ENCODE measurements at places on chromosomes 2 and 18. TPM values are rescaled to one million over a fixed set of nuclear protein-coding genes. Genes with fewer than 3 reads are reported as not detected.

GRCh38 chr2:10169581-10169980, 47.0 kb downstream of the RRM2 start:
- DNase-seq: peak; percentile 68
- H3K27me3 ChIP-seq: no peaks in the 10 kb centered on the region
- no peaks in the 10 kb centered on the region for H3K36me3 ChIP-seq
- no peak overlapping the region for H3K27ac ChIP-seq
- H3K4me3 ChIP-seq: no peak overlapping the region

DNA sequence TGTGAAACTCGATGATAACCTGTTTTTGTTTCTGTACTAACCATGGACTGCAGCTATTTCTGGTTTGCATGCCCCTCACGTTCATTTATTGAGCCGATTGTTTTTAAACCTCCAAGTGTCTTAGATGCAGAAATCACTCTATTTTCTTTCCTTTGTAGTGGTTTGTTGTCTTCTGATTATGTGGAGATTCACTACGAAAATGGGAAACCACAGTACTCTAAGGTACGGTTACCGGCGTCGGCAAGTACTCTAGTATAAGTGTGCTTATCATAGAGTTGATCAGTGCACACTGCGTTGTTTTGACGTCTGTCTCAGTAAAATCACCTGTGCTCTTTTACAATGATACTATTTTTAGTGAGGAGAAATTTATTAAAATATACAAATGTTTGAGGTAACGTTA, 87.4 kb downstream of the ADAM23 start:
- no peak overlapping the region for H3K27ac ChIP-seq
- no peaks in the 10 kb centered on the region for H3K27me3 ChIP-seq
- DNase-seq: no peak
- no peaks in the 10 kb centered on the region for H3K4me1 ChIP-seq
- H3K36me3 ChIP-seq: no peaks in the 10 kb centered on the region
- H3K4me3 ChIP-seq: no peak overlapping the region

The SPTBN1 gene
- total RNA-seq: 325 TPM

DNA sequence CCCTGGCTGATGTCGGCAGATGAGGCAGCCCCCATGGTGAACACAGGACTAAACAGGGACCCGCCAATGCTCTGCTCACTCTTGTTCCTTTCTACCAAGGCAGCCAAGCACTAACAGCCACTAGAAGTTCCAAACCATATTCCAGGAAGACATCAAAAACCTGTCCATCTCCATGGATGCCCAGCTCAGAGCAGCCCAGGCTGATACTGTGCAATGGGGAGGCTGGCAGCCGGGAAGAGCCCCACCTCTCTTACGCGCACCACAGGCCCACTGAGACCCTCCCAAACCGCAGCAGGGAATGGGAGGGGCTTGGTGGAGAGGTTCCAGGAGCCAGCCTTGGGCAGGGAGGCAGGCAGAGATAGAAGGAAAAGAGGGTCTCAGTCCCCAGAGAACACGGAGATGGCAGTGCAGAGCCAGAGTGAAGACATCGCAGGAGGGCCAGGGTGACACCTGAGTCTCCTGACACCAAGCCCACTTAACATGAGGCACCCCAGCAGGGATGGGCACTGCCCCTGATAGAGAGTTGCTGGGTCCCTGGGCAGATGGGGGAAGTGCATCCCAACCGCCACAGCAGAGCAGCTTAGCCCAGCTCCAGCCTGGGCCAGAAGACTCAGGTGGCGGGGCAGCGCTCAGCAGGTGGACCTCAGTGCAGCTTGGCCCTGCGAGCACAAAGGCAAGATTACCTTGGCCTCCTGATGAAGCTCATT, 3.4 kb downstream of the HS6ST1 start:
- H3K27ac ChIP-seq: no peak overlapping the region
- peaks cover 11% of the 10 kb centered on the region for H3K36me3 ChIP-seq
- H3K4me3 ChIP-seq: peak overlapping the region; percentile 82
- peaks cover 7% of the 10 kb centered on the region for H3K4me1 ChIP-seq

The PLEK gene
- not detected for total RNA-seq

The RTKN gene
- 11.8 TPM for total RNA-seq

The SERTAD2 gene
- 15.2 TPM for total RNA-seq

DNA sequence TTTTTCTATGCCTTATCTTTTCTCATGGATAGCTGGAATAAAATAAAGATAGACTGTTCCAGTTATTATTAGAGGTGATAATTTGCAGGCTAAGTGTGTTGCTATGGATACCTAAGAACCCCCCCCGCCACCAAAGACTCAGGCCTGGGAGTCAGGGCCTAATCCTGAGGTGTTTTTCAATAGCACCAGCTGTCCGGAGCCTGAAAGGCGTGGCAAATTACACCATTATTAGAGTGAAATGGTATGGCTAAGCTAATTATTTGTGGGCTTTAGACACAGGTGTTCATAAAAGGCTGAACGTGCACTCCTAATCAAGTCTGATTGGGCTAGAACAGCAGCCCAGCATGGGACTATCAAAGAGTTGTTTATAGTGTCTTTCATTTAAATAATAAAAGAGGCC, 293.2 kb upstream of the DCC start:
- DNase-seq: no peak
- H3K4me1 ChIP-seq: no peaks in the 10 kb centered on the region
- no peak overlapping the region for H3K27ac ChIP-seq
- H3K27me3 ChIP-seq: no peaks in the 10 kb centered on the region

DNA sequence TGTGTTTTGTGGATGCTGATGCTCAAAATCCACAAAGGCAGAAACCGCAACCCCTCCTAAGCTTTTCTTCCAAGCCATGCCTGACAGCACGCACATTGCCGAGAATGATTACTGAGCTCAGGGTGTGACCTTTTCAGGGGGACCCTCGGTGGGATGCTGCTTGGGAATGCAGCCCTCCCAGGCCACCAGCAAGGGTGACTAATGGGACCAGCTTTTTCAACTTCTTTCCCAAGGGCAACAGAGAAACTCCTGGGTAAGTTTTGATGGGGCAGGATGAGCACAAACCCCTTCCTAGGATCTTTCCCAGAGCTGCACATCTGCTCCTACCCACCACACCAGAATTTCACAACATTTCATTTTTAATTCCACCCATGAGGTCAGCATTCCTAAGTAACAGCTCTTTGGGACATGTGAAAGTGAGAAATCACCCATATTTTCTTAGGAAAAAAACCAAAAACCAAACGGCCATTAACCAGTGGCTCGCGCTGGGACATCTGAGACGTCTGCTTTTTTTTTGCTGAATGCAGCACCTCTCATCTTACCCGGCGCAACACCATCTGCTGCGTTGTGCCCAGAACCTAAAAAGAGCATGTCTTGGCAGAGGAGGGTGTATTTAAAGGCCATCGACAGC, 119.0 kb downstream of the ARL4C start:
- peak overlapping the region; percentile 36 for H3K27ac ChIP-seq
- H3K4me3 ChIP-seq: no peak overlapping the region

The CNDP1 gene
- not detected for total RNA-seq

GRCh38 chr2:23157812-23158211, 227.2 kb upstream of the KLHL29 start:
- no peak overlapping the region for H3K27ac ChIP-seq
- H3K4me1 ChIP-seq: no peaks in the 10 kb centered on the region
- H3K27me3 ChIP-seq: no peaks in the 10 kb centered on the region
- H3K36me3 ChIP-seq: no peaks in the 10 kb centered on the region

DNA sequence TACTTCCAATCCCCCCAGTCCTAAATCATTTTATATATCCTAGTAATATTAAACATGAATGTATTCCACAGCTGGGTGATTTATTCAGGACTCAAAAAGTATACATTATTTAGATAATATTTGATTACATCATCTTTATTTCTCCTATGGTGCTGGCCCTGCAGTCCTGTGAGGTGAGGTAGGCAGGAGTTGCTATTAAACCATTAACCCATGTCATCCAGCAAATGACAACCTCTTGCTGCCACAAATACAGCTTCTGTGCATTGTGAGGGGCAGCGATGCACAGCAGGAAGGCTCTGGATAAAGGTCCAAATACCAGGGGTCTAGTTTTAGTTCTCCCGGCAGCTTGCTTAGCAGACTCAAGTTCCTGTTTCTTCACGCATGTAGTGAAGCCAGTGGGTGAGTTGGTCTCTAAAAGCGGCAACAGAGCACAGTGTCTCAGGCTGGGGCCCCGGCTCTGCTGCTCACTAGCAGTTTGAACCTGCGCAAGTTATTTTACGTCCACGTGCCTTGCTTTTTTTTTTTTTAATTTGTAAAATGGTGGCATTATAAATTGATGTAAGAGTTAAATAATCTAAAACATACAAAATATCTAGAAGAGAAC, 36.1 kb downstream of the INSIG2 start:
- no peak for DNase-seq
- peak overlapping the region; percentile 6 for H3K27ac ChIP-seq
- no peak overlapping the region for H3K4me3 ChIP-seq
- H3K36me3 ChIP-seq: no peaks in the 10 kb centered on the region
- peaks cover 2% of the 10 kb centered on the region for H3K4me1 ChIP-seq
- no peaks in the 10 kb centered on the region for H3K27me3 ChIP-seq

DNA sequence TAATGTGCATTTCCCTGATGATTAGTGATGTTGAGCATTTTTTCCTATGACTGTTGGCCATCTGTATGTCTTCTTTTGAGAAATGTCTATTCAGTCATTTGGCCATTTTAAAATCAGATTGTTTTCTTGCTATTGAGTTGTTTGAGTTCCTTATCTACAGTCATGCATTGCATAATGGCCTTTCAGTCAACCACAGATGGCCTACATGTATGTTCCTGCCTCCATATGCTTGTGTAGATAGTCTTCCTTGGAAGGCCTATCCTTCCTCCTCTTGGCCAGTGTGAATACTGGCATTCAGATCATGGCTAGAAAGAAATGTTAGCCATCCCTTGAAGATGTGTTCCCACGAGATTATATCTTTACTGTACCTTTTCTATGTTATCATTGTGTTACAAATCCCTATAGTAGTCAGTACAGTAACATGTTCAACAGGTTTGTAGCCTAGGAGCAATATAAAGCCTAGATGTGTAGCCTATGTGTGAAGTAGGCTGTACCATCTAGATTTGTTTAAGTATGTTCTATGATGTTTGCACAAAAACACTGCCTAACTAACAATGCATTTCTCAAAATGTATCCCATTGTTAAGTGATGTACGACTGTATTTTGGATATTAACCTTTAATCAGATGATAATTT, 65.6 kb upstream of the CD302 start:
- H3K4me1 ChIP-seq: no peaks in the 10 kb centered on the region
- no peak overlapping the region for H3K4me3 ChIP-seq
- H3K27ac ChIP-seq: no peak overlapping the region
- DNase-seq: no peak
- H3K36me3 ChIP-seq: no peaks in the 10 kb centered on the region
- no peaks in the 10 kb centered on the region for H3K27me3 ChIP-seq

The COPS9 gene
- total RNA-seq: 104 TPM

The GAD1 gene
- 0.26 TPM for total RNA-seq

DNA sequence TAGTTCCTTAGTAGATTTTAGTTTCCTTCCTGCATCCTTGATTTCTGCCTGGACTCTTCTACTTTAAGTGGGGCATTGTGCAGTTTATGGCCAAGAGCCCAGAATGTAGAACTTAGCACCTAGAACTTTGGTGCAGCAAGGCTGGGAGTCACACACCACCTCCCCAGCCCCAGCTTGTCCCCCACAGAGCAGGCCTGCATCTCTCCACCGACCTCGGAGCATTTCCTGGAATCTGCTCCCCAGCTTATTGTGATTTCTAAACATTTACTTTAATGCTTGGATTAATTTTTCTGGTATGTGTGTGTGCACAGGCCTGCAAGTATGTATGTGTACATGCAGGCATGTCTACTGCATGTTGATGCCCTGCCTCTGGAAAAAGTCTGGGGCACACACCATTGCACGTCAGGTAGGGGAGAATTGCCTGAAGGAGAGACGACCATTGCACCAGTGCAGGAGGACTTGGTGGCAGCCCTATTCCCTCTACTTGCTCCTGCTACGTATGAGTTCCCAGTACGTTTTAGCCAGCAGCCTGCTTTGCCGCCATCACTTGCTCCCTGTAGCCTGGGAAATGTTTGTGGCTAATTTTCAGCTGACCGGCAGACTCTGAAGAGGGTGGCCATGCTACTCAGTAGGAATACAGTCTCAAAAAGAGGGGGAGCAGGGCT, 419.9 kb upstream of the HS6ST1 start:
- no peaks in the 10 kb centered on the region for H3K36me3 ChIP-seq
- H3K4me1 ChIP-seq: peaks cover under 1% of the 10 kb centered on the region
- H3K4me3 ChIP-seq: no peak overlapping the region
- no peak overlapping the region for H3K27ac ChIP-seq
- no peaks in the 10 kb centered on the region for H3K27me3 ChIP-seq
- no peak for DNase-seq

The RAX gene
- total RNA-seq: not detected

- no peaks in the 10 kb centered on the region for H3K36me3 ChIP-seq
- no peaks in the 10 kb centered on the region for H3K4me1 ChIP-seq
- H3K4me3 ChIP-seq: no peak overlapping the region
- no peaks in the 10 kb centered on the region for H3K27me3 ChIP-seq
- DNase-seq: no peak
These were observed 144.3 kb downstream of the KCNE4 start for GRCh38 chr2:223196331-223196730.

- H3K27me3 ChIP-seq: no peaks in the 10 kb centered on the region
- H3K4me3 ChIP-seq: no peak overlapping the region
- no peaks in the 10 kb centered on the region for H3K36me3 ChIP-seq
These were observed 16.0 kb downstream of the LRRTM1 start for GRCh38 chr2:80288576-80288975.

GRCh38 chr18:3585656-3586509, 135.9 kb downstream of the TGIF1 start:
- H3K4me1 ChIP-seq: peaks cover 5% of the 10 kb centered on the region
- H3K36me3 ChIP-seq: no peaks in the 10 kb centered on the region
- no peaks in the 10 kb centered on the region for H3K27me3 ChIP-seq
- DNase-seq: peak; percentile 67

The SKOR2 gene
- not detected for total RNA-seq

DNA sequence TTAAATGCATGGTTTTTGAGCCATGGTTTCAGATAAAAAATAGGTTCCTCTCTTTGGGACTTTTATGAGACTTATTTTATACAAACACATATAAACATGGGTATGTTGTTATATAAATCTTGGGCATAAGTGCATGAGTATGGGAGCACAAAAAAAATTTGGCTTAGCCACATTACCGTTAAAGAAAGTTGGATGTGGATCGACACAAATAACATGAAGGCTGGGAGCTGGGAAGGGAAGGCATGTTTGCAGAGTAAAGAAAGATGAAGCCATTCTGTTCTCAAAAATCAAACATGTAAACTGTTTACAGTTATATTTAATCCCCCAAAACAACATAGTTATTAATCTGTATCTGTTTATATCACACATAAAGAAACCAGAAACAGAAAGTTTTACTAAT, 313.8 kb downstream of the NRXN1 start:
- DNase-seq: no peak
- H3K27ac ChIP-seq: no peak overlapping the region
- no peaks in the 10 kb centered on the region for H3K4me1 ChIP-seq
